ENCODE measurements at places on chromosomes 6 and 20. TPM values are rescaled to one million over a fixed set of nuclear protein-coding genes. Genes with fewer than 3 reads are reported as not detected.
A peak's percentile ranks its signal among the peaks of the same experiment; 100 is the strongest.

Gene CYP39A1
- not detected for total RNA-seq

Gene MRPS18B
- total RNA-seq = 11.9 TPM

- DNase-seq = no peak
Measured at GRCh38 chr6:164214066-164214465, 799.5 kb downstream of the QKI start.

GRCh38 chr6:34052071-34052825 lies 93.6 kb downstream of the GRM4 start:
- no peak for DNase-seq

DNA sequence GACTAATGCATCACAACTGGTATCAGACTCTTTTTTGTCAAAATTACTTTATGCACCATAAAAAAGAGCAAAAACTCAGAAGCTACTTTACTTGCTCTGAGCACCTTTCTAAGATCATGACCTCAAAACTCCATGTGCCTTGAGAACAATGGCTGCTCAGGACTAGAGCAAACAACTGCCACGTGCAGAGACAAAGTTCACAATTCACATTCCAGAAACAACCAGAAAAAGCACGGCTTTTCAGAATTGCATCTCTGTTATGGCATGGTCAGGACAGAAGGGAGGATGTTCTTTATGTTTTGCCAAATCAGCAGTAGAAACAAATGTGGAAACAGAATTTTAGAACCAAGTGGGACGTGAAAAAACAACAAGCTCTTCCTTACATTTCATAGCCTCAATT lies 70.5 kb downstream of the CNKSR3 start:
- no peak for DNase-seq

DNA sequence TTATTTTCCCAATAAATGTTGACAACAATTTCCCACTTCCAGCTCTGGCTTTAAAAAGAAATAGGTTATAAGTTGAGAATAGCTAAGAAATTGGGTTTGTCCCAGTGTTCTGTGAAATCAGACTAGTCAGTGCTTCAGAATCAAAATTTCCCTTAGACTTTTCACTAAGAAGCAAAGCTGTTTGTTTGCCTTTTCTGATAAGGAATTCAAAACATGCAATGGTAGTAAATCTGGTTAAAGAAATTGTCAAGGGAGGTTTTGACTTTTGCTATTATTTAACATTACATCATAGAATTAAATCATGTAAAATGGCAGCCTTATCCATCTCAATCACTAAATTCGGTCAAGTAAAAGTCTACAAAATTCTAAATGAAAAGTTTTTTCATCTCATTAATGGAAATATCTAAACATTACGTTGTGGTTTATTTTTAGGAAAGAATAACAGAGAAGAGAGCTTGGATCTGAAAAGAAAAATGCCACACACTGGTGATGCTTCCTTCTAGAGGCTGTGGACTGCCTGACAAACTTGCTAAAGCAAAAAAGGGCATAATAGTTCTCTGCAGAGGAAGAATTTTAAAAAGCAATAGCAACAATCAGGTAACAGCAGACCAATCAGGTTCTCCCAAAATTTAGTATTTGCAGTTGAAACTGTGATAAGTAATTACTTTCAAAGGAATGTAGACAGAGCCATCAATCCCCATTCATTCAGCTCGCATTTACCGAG lies 36.4 kb downstream of the PLAGL1 start:
- no peak for DNase-seq

GRCh38 chr20:34791289-34792020 lies 34.0 kb downstream of the NCOA6 start:
- peak; percentile 81 for DNase-seq

DNA sequence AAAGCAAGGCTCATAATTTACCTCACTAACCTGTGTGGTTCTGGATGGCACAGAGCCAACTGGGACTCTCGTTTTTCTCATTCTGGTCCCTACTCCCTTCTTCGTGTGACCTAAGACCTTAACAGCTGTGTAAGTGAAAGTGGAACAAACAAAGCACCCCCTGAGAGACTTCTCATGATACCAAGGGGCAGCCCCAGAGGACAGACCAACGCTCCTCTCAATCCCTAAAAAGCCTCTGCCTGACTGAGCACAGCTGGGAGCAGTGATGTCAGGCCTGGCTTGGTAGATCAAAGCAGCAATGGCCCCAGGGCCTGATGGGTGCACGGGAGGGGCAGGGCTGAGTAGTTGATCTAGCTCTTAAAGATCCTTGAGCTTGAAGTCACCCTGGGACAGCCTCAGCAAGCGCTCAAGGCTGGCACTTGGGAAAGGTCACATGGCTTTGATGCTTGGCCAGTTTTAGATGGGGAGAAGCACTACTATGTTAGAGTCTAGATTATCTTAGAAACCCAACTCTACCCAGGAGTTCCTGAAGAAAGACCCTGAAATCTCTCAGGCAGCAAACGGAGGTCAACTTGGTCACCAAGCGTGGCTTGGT lies 16.2 kb upstream of the TGM2 start:
- DNase-seq = peak; percentile 86

All from MG63 (cell line).